ENCODE measurements at places on chromosomes 1 and 21. TPM values are rescaled to one million over a fixed set of nuclear protein-coding genes. Genes with fewer than 3 reads are reported as not detected.

DNA sequence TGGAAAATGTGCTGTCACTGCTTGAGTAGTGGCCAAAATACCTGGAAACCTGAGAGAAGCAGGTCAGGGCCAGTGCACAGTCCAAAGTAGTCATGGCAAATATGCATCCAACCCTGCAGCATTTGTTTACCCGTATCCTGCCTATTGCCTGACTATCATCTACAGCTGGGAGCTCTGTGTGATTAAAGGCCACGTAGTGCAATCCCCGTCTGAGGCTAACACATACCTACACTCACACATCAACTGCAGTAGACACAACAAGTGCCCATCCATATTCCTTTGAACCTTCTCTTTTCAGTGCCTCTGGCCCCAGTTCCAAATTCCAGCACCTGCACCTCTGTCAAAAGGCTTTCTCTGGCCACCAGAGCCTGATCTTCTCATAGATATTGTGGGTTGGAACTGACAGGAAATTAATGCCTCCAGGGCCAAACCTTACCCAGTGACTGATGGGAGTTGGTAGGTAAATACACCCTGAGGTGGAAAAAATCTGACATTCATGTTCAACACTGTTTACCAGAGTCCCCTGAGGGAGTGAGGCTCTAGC is 383.0 kb downstream of the SETD4 start:
- no peak for DNase-seq

DNA sequence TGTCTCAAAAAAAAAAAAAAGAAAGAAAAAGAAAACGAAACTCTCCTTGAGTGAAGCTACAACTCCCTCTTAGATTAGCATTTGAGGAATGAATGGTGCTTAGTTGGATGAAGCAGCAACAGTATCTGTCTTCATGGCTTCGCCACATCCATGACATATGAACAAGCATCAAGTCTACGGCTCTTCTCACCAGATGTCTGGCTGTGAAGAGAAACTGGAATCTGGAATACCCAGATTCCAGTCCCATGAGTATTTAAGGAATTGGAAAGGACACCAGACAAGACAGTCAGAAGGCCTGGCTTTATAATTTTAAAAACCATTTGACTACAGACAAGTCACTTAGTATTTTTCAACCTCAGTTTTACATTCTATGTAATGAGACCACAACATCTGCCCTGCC is 38.0 kb upstream of the TADA1 start:
- DNase-seq: no peak

GRCh38 chr1:52032785-52033131 is 852 bp downstream of the KTI12 start:
- DNase-seq: peak; percentile 54

GRCh38 chr1:29708796-29709703 is 472.7 kb downstream of the PTPRU start:
- no peak for DNase-seq

Gene TAS1R3
- total RNA-seq: 0.40 TPM

- DNase-seq: no peak
Measured at GRCh38 chr1:153400244-153400643, 9.4 kb upstream of the S100A8 start.

GRCh38 chr1:2544093-2544874 is 11.9 kb upstream of the TNFRSF14 start:
- no peak for DNase-seq

DNA sequence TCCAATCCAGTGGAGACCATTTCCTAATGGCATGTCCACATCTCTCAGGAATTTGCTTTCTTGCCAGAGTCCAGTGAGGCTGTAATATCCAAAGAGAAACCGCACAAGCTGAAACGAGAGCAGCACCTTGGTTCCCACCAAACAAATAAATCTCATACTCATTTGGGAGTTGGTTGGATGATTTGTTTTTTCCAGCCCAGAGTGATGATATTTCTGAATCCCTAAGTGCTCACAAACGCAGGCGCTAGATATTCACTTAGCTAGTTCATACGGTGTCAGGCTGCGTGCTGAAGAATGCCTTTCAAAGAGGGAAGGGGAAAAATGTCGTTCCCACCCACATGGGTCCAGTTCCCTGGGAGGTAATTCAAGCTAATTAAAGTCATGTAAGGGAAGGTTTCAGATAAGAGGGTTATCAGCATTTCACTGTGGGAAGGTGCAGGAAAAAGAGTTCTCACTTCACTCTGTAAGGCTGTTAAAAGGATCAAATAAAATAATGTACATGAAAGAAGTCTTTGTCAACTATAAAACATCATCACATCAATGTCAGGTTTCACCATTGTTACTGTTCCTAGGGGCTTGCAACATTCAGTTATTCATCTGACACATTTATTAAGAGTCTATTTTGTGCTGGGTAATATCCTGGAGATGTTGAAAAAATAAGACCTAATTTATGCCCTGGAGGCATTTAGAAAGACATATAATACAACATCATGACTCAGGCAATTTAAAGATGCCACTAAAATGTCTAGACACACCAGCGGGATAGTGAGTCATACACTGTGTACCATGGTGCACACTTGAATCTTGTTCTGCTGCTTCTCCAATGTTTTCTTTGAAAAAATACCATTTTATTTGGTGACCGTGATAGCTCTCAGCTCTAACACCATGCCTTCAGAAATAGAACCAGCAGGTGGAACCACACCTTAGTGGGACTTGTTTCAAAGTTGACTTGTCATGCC is 19.3 kb downstream of the DPT start:
- no peak for DNase-seq

DNA sequence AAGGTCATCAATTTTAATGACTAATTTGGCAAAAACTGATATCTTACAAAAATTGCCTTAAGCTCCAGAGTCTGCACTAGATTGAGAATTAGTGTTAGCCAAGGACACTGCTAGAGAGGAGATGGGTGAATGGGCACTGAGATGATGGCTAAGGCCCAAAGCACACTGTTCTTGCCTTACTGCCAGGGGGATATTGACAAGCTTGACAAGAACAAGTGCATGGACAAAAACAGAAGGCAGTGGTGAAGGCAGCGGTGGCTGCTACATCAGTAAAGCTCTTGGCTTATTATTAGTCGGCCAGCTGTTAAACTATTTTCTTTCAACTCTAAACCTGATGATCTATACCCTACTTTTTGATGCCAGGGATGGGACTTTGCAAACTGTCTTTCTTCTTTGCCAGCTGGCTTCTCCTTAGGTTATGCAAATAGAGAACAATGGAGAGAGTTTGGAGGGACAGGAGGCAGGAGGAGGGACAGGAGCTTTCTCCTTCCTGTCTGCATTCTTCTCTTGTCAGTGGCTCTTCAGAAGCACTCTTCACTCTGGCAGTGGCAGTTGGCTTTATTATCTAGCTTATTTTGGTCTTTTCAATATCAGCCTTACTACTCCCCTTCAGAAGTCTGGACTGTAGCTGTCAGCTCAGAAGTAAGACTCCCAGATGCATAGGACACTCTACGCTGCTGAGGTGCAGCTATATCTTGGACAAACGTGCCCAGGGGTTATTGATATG is 853.5 kb upstream of the TMPRSS15 start:
- DNase-seq: peak; percentile 50

GRCh38 chr1:204042516-204042915 is 30.4 kb upstream of the SOX13 start:
- DNase-seq: no peak

GRCh38 chr1:238129677-238130076 is 239.0 kb upstream of the ZP4 start:
- no peak for DNase-seq

Gene TRIM45
- total RNA-seq: 16.4 TPM

Gene AMPD1
- total RNA-seq: not detected

DNA sequence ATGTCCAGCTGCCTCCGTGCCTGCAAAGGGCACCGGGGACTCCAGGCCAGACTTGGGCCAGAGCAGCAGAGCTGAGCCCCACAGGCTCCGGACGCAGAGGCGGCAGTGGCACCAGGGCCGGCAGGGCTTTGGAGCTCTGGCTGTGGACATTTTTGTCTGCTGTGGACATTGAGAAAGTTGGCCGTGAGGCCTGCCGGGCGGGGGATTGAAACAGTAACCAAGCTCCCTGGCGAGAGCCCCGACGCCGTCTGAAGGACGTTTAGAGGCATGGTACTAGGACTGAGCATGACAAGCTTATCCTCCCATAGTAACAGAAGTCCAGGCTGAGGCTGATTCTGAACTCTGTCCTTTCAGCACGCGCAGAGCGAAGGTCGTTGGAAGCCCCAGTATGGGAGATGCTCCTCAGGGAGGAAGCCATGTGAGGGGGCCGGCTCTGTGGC is 323.8 kb downstream of the AMY1C start:
- DNase-seq: peak; percentile 29

GRCh38 chr1:243740255-243740999 is 109.6 kb downstream of the AKT3 start:
- DNase-seq: no peak

Gene KIF26B
- 2.4 TPM for total RNA-seq

DNA sequence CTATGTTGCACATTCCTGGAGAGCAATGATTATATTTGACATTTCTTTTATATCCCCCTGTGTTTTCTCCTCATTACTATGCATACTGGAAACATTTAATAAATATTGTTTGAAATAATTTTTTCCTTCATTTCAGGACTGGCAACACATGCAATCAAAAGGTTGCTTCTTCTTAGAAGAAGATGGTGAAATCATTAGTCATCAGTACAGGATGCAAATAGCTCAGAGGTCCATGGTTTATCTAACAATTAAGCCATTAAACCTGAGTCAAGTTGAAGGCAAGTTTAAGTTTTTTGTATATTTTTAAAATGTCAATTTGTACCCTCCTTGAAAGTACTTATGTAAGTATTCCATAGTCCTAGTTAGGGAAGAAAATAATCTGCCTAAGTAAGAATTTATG is 22.5 kb downstream of the EFCAB7 start:
- no peak for DNase-seq

DNA sequence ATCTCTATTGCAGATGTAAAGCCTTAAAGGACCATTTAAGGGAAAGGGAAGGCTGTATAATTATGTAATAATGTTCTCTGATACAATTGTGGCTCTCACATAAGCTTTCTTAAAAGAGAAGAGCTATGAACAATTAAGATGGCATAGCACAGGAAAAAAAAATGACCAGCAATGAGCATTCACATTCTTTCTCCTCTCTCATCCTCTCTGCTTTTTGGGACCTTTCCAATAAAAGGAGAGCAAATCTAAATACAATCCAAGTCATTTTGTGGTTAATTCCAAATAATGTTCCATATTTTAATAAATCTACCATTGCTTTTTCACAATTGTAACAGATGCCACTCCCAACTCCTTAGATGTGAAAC is 23.5 kb downstream of the SMYD3 start:
- no peak for DNase-seq

DNA sequence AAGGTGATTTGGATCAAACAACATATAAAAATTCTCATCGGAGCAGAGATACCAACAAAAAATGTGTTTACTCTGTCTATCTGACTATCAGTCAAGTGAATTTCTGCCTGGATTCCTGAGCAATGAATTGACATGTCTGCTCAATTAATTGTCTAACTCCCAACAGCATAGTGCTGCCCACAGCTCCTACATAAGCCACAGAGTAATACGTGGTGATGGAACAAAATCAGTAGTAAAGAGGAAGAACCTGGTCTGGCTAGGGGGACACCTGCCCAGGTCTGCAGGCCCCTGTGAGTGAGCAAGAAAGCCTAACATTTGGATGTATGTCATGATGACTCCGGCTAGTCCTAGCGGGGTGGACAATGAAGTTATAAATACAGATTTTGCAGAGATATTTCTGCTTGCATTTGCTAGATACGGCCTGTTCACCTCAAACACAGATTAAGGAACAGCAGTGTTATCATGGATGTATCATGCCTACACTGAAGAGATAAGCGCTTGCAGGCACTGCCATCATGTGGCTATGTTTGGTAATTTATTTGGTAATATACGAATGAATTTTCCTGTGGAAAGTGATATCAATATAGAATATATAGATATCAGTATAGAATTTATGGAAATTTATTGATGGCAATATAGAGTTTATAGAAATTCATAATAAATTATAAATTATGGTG is 69.6 kb upstream of the LRRC8B start:
- no peak for DNase-seq

DNA sequence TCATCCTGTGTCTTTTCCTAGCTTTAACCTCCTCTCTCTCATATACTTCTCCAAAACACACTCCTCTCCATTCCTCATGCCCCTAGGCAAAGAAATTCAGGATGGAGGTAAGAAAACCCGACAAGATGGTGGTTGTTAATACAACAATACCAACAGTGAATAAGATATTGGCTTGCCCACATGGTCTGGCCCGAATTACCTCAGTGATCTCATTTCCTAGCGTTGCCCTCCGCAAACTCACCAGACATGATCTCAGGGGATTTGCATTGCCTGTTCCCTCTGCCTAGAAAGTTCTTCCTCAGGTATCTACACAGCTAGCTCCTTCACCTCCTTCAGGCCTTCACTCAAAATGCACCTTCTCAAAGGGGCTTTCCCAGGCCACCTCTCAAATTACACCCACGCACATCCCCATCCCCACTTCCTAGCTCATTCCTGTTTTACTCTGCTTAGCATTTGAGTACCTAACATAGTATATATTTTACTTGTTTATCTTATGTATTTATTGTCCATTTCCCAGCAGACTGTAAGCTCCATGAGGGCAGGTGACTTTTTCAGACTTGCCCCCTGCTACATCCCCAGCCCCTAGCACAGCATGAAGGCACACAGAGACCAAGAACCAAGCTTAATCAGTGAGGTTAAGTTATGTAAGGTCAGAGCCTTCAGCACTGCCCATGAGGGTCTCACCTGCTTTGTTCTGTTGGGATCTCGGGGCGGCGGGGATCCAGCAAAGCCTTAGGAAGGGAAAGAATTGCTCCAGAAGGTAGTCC is 10.2 kb upstream of the UBR4 start:
- no peak for DNase-seq

DNA sequence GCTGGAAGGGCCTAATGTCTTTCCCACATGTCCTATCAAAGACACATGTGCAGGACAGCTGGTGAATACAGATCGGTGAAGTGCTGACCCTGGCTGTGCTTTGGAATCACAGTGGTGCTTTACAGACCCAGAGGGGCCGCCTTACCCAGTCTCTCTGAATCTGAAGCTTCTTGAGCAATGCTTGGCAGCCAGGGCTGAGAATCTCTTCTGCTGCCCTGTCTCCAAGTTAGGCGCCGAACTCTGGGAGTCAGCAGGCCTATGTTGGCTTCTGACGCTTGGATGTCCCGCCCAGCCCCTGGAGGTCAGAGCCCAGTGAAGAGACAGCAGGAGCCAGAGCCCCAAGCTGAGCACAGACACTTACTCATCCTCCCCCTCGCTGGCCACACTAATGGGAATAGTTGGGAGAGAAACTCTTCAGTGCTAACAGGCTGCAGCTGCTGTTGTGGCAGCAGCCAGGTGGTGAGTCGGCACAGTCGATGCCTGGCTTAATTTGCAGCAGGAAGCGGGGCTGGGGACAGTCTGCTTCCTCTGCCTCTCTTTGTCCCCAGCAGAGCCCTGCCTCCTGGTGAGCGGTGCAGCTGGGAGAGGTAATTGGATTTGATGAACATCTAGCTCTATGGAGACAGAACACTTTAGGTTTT is 68.1 kb downstream of the URB2 start:
- peak; percentile 88 for DNase-seq

DNA sequence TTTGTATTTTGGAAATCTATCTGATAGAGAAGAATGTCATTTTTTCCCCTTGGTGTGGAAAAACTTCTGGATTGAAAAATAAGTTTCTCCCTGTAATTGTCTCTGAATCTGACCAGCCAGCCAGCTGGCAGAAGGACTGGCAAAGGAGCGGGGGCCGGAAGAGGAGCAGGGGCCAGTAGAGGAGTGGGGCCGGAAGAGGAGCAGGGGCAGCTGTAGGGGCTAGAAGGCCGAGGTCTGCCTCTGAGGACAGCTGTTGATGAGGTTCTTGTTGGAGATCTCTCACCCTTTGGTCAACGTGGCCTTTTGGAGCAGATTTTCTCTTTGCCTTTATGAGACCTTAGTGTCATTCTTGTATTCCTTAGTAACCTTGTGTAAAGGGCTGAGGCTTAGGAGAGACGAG is 121.8 kb downstream of the GALNT2 start:
- no peak for DNase-seq

Measured in Right ventricle myocardium superior (tissue), 1 donor.